Dorsolateral prefrontal cortex (tissue), 122 donors: ENCODE measurements at places on chromosomes 6 and 20.

- no peak for DNase-seq
These were observed 53.7 kb downstream of the SH3BGRL2 start for GRCh38 chr6:79684876-79685275.

GRCh38 chr6:117911150-117911549 lies 4.1 kb downstream of the SLC35F1 start:
- DNase-seq, result no peak

DNA sequence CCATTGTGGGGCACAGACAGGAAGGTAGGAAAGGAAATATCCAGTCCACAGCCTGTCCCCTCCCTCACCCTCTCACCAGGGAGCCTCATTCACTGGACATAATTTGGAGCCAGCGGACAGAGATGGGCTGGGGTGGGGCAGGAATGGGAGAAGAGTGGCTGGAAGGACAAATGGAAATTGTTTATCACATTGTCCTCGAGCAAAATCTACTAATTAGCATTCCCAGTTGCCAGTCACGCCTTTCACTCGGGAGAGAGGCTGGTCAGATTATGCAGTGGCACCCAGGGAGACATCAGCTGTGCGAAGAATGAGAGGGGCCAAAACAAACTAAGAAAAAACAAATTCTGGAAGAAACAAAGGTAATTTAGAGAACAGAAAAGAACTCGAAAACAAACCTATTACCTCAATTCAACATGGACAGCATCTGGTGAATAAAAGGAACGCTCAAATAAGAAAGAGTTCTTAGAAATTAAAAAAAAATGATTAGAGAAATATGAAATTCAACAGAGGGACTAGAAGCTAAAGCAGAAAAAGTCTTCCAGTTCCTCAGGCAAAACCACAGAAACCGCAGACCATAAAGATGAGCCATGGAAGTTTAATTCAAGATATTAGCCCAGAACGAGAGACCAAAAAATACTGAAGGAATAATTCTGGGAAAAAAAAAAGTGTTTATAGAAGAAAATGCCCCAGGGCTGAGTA lies 108.5 kb upstream of the RALGAPA2 start:
- no peak for DNase-seq

- no peak for DNase-seq
These were observed 30.8 kb downstream of the IL20RA start for GRCh38 chr6:137013738-137014602.

GRCh38 chr6:84218091-84218490 lies 9.4 kb downstream of the CEP162 start:
- DNase-seq, result no peak

DNA sequence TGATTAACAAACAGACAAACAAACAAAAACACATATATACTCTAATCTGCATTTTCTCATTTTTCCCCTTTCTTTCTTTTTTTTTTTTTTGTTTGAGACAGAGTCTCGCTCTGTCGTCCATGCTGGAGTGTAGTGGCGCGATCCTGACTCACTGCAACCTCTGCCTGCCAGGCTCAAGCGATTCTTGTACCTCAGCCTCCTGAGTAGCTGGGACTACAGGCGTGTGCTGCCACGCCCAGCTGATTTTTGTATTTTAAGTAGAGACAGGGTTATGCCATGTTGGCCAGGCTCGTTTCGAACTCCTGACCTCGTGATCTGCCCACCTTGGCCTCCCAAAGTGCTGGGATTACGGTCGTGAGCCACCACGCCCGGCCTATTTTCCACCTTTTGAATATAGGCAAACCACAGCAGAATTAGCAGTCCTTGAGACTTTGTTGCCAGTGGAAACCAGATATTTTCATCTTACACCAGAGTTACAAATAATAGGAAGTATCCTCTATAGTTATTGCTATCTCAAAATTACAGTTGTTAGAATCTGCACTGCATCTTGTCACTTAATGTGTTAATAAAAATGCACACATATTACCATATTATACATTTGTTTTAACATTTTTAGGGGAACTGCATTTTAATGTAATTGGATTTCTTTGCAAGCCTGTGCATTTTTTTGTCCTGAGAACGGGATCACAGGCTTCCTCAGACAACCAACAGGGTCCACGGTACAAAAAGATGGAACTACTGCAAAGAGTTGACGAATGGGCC lies 208.2 kb upstream of the ZNF217 start:
- no peak for DNase-seq

GRCh38 chr6:49531774-49532569 lies 18.5 kb upstream of the C6orf141 start:
- no peak for DNase-seq

DNA sequence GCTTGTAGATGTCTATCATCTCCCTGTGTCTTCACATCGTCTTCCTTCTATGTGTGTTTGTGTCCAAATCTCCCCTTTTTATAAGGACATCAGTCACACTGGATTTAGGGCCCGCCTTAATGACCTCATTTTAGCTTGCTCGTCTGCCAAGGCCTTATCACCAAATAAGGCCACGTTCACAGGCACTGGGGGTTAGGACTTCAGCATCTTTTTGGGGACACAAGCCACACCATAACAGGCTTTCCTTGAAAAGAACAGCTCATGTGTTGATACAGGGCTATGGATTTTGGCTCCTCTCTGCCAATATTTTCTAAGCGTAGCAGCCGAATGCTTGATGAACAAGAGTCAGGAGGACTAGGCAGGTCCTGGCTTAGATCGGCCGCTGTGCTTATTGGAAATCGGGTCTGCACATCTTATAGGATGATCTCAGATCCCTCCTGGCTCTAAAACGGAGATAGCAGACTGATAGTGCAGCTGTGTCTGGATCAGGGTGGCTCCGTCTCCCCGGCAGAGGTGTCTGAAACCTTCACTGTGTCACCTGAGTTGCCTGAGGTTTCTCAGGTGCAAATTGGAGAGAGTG lies 16.2 kb upstream of the TMEM181 start:
- no peak for DNase-seq

- no peak for DNase-seq
These were observed 131.7 kb upstream of the MLIP start for GRCh38 chr6:53979468-53980067.

- no peak for DNase-seq
These were observed 31.8 kb downstream of the CDH22 start for GRCh38 chr20:46276531-46276930.

GRCh38 chr6:88142297-88142668 lies 23.9 kb downstream of the CNR1 start:
- DNase-seq, result no peak

GRCh38 chr6:136921936-136922684 lies at the start of gene SLC35D3:
Gene SLC35D3, plus strand, starts transcription at chr6:136922301. Its CDS starts 128 bp downstream, at chr6:136922429.
- DNase-seq, result no peak

GRCh38 chr6:146056506-146056905 lies 27.6 kb downstream of the GRM1 start:
- no peak for DNase-seq

GRCh38 chr20:53834062-53834442 lies 236.3 kb downstream of the BCAS1 start:
- DNase-seq, result no peak

GRCh38 chr6:143007646-143008045 lies 53.0 kb upstream of the AIG1 start:
- no peak for DNase-seq

DNA sequence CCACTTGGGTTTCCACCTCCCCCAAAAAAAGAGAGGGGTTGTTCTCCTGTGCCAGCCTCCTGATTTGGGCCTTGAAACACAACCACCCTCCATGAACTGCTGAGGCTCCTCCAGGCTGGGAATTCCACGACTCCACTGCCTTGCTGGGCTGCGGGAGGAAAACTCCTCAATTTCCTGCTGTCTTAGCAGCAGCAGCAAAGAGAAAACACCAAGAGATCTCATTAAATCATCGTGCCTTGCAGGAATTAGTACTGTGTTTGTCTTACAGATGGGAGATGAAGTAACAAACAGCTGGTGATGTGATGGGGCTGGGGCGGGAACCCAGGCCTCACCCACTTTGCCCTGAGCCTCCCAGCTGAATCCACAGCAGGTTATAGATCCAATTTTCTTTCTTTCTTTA lies 29.0 kb downstream of the BPIFB1 start:
- DNase-seq, result no peak

- DNase-seq, result no peak
These were observed 44.7 kb downstream of the NFATC2 start for GRCh38 chr20:51497542-51498467.

DNA sequence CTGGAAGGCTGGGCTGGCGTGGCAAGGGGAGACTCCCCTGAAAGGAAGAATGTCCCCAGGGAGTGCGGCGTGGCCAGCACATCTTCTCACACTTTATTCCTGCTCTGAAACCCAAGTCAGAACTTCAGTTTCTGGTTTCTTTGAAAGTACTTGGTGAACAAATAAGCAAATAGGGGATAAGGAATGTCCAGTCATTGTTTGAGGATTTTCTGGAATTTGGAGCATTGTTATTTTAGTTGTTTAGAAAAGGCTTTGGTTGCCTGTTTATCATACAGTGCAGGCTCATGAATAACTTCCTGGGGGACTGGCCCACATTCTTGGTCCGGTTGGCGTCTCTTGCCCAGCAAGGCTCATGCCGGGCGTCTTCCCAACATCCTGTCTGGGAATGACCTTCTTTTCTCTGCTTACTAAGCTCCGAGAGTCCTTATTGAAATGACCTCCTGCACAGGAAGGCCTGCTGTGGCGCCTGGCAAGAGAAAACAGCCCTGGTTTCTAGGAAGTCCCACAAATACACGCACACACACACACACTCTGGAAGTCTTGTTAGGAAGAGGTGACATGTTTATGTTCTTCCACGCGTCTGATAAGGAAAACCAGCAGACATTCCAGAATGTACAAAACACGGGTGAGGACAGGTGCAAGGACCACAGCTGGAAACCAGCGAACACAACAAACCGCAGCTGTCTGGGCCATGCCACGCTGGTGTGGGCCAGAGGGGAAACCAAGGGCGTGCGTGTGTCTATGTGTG lies 71.9 kb downstream of the TMEM170B start:
- DNase-seq, result no peak

- no peak for DNase-seq
These were observed 13.7 kb downstream of the MCUR1 start for GRCh38 chr6:13800615-13801014.

DNA sequence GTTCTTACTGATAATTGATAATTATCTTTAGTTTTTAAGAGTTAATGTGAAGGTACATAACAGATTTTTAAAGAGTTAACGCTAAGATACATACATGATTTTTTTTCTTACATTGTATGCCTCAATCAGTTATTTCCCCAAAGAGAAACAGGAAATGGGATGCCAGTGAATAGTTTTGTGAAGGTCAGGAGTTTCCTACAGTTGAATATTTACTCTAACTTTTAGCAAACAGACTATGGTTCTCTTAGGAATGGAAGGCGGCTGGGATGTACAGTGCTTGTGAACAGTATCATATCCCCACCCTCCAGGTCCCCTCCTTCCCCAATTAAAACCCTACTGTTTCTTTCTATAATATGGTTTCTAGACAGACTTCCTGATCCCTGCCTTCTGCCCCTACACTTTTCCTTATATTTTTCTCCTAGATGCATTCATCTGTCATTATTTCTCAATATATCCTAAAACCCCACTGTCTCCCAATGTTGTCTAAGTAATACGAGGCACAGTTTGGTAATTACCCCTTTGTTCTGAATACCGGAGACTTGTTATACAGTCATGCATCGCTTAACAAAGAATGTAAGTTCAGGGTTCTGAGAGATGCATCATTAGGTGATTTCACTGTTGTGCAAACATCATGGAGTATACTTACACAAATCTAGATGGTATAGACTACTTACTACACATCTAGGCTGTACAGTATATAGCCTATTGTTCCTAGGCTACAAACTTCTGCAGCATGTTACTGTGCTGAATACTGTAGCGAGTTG lies 29.2 kb downstream of the SLC35A1 start:
- DNase-seq, result no peak

DNA sequence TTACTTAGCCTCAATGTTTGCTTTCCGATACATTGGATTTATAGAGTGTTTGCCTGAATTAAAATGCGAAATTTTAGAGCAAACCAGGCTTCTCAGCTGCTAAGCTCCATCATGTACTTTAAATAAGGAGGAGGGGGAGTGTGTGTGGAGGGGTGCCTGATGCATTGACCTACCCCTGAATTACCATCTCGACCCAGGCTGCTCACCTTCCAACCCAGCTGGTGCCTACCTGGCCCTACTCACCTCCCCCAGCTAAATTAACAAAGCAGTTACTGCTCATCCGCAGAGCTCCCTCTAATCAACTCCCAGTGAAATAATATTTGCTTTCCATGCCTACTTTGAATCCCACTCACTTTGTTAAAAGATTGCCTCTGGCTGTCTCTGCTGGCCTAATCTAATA lies 544.5 kb downstream of the MAFB start:
- no peak for DNase-seq

GRCh38 chr6:145318952-145319351 lies 416.4 kb downstream of the EPM2A start:
- no peak for DNase-seq

GRCh38 chr6:144316862-144317195 lies 31.7 kb downstream of the UTRN start:
- no peak for DNase-seq

- DNase-seq, result peak; percentile 51
These were observed 101.0 kb upstream of the MPC1 start for GRCh38 chr6:166483573-166484250.

DNA sequence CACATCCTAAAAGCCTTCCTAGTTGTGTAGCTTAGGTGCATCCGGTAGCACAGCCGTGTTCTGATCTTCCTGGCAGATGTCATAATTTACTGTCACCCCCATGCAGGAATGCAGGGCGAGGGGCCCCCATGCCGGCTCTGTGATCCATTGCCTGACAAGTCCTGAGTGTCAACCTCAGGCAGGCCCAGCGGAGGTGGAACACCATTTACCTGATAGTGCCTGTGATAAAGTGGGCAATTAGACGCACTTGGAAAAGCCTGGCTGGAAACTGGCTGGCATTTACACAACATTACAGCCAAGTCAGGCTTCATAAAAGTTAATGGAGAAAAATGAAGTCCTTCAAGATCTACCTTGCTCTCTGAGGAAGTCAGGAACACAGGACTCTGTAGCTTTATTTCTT lies 521.4 kb upstream of the JAG1 start:
- DNase-seq, result no peak

DNA sequence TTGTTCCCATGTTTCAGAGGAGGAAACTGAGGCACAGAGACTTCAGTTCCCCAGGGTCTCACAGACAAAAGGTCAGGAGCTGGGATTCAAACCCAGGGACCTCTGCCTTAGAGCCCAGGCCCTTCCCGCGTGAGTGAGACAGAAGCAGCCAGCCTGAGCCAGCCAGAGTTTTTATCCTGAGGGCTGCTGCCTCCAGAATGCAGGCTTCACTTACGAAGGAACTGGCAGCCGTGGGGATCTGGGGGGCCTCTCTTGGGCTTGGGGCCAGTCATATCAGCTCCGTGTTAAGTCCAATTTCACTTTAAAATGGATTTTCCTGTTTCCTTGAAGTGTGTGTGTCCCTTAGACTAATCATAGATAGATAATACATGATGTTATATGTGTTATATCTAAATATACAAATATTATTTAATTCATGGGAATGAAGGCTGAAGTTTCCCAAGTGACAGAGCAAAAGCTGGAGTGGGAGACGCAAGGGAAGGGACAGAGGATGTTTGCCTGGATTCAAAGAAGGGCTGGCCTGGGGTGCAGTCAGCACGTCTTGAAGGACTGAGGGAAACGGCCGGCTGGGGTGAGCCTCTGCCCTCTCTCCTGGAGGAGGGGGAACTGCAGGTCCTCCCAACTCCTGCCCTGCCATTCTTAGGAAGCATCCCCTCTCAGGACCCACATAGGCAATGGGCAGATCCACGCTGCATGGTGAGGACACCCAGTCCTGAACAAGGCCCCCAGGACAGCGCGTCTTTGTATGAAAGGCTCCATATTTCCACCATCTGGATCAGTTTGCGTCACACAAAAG lies 320.1 kb downstream of the CDH4 start:
- DNase-seq, result no peak

GRCh38 chr6:112990971-112991370 lies 643.8 kb downstream of the RFPL4B start:
- DNase-seq, result no peak

- DNase-seq, result no peak
These were observed 86.4 kb upstream of the POU3F2 start for GRCh38 chr6:98747960-98748359.
